ENCODE measurements at places on chromosomes 5 and 9. TPM values are rescaled to one million over a fixed set of nuclear protein-coding genes. Genes with fewer than 3 reads are reported as not detected.

CERCAM gene
- 38.8 TPM for total RNA-seq

PRLR gene
- 0.09 TPM for total RNA-seq

PCDHGB5 gene
- total RNA-seq: 2.2 TPM

GPX3 gene
- 16.4 TPM for total RNA-seq

ADAMTS13 gene
- total RNA-seq: 0.76 TPM

OSMR gene
- 72.5 TPM for total RNA-seq

SLCO4C1 gene
- total RNA-seq: not detected

IFT74 gene
- total RNA-seq: 13.6 TPM

PCDHB10 gene
- total RNA-seq: 0.02 TPM

IL3 gene
- total RNA-seq: not detected

C9orf153 gene
- 0.46 TPM for total RNA-seq

KCNV2 gene
- total RNA-seq: not detected

CCL21 gene
- total RNA-seq: not detected

CLIC3 gene
- 4.5 TPM for total RNA-seq

EQTN gene
- total RNA-seq: not detected
